ENCODE measurements at places on chromosomes 3 and 15.

DNA sequence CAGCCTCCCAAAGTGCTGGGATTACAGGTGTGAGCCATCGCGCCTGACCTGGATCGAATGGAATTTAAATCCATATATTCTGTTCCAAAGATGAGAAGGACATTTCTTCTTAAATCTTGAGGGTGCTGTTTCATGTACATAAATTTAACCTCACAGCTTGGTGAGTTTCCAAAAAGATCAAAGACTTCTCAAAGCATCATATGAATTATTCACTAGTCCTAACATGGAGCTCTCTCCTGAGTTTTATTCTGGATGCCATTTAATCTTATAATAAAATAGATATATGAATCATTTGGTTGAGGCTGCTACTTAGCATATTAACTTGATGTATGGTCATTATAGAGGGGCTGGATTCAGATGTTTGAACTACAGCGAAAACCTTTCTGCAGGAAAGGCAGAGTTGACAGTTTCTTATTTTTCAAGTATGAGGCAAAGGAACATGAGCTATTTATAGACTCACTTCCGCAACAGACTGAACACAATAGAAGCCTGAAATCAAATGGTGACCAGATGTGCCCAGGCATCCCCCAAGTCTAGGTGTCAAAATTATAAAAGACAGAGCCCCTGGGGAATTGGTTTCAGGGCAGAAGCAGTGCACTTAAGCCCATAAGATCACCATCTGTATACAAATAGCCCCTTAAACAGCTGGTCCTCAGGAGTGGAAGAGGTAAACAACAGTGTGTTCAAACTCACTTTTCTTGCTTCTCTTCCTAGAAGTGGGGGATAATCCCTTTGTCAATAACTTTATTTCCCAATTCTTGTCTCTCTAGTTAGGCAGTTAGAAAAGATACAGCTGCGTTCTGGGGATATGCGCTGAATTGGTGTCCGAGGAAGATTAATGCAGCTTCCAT is 29.7 kb downstream of the STARD9 start:
- DNase-seq, result peak; percentile 65

DNA sequence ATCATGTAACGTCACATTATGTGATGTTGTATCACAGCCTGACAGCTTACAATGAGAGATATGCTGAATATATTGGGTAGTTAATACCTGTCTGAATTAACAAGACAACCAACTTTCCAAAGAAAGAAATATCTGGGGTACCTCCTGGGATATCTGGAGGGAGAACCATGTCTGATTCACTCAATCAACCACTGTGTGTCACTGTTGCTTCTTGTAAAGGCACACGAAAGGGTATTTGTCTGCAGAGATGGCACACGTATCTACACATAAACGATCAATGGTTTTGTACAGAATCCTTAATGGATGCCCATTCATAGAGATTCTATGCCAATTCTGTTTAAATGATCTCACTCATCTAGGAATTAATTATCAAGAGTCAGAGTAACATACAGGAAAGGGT is 252.1 kb upstream of the TMCO5A start:
- peak; percentile 3 for DNase-seq

- no peak for DNase-seq
These were observed 221.2 kb upstream of the LINGO1 start for GRCh38 chr15:77853910-77854309.

DNA sequence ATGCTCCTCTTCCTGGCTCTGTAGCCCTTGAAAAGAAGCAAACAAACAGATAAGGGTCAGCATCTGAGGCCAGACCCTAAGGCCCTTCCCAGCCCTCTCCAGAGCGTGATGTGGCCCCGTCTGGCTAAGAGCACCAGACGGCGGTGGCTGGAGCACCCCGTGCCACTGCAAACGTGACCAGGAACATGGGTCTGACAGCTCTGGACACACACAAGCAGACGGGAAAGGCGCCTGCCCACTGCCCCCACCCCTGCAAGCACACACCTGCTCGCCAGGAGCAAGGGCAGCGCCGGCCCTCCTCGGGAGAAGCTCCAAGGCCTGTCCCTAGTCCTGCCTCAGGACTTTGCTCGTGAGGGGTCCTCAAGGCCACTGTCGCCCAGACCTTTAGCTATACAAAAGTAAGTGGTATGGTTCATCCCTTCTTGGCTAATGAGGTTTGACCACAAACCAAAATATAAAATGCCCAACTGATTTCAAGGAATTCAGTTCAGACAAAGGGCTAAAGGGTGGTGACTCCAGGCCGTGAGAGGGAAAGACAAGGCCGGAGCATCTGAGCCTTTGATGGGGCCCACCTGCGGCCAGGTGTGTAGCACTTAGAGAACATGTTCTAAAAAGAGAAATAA is 90.4 kb downstream of the XXYLT1 start:
- no peak for DNase-seq

DNA sequence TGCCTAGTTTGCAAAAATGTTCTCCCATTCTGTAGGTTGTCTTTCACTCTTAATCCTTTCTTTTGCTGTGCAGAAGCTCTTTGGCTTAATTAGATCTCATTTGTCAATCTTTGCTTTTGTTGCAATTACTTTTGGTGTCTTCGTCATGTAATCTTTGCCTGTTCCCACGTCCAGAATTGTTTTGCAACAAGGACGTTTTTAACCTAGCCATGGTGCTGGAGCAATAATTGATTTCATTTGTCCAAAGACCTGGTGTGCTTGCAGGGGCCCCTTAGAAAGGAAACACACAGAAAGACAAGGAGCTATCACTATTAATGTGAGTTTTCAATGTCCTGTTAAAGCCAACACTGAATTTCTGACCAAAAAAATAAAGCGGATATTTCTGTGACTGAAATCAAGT is 89.1 kb upstream of the GALNT15 start:
- peak; percentile 64 for DNase-seq

- no peak for DNase-seq
These were observed 33.6 kb downstream of the SQOR start for GRCh38 chr15:45668386-45668785.

DNA sequence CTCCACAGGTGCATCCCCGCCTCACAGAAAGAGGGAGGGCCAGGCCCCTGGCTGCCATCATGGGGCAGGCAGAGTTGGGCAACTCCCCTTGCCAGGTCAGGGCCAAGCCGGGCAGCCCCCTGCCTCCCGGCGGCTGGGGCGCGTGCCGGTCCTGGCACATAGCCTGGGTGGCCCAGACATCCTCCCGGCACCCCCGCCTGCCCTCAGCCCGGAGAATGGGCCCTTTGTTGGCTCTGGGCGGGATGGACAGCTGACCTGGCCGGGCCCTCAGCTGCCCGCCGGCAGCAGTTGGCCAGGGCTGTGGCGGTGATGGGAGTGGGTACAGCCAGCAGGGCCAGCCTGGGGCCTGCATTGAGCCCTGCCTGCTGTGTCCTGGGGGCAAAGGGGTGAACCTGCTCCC is 16.5 kb downstream of the PLXNA1 start:
- no peak for DNase-seq

GRCh38 chr3:5144316-5144994 is 22.4 kb downstream of the ARL8B start:
- no peak for DNase-seq
